KG1 (cell line): ENCODE measurements at places on chromosomes 2 and 18.

GRCh38 chr2:127580167-127581049 lies 44.9 kb downstream of the MYO7B start:
- DNase-seq = no peak

DNA sequence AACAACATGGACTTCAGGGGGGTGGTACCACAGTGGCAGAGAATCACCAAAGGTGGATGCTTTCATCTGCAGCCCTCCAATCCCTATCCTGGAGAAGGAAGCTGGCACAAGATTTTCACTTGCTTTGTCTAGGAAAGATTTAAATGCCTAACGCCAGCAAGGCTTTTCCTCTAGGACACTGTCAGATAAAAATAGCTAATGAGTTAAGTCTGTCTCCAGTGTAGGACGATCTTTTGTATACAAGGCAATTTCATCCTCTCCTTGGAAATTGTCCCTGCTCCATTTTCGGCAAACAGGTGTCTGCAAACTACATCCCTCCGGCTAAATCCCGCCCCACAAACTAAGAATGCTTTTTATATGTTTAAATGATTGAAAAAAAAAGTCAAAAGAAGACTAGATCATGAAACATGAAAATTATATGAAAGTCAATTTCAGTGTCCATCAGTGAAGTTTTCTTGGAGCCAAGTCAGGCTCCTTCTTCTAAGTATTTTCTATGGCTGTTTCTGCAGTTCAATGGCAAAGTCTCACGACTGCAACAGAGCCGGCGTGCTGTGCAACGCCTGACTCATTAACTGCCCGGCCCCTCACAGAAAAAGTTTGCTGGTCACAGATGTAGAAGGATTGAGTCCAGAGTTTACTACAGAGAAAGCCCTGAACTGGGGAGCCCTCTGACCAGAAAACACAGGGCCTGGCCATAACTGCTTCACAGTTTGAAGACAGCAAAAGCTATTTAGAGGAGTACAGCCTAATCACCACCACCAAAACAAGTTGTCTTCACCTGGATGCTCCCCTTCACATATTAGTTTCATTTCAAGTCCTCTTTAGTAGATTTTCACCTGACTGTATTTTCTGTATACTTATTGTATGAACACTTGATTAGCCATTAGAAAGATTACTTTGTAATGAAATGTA lies 52.3 kb downstream of the PIEZO2 start:
- no peak for DNase-seq

DNA sequence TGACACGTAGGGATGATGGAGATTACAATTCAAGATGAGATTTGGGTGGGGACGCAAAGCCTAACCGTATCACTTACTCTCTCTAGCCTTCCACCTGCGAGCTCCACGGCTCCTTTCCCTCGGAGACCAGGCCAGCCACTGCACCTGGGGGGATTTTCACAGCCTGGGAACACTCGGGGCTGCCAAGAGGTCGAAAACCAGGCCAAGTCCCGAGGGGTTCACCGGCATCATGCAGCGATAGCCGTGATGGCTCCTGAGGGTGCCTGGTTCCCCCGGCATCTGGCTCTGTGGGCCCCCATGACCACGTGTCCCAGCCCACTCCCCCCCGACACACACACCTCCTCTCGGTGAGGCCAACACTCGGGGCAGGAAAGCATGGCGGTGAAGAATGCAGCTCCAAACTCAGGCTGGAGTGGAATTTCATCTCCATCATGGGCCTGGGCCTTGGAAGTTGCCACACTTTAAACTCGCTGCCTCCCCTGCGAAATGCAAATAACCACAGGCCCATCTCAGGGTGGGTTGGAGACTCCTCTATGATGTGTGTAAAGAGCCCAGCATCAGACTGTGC lies 32.6 kb downstream of the ADCY3 start:
- no peak for DNase-seq

GRCh38 chr2:153227981-153228380 lies 250.6 kb downstream of the RPRM start:
- DNase-seq = no peak

DNA sequence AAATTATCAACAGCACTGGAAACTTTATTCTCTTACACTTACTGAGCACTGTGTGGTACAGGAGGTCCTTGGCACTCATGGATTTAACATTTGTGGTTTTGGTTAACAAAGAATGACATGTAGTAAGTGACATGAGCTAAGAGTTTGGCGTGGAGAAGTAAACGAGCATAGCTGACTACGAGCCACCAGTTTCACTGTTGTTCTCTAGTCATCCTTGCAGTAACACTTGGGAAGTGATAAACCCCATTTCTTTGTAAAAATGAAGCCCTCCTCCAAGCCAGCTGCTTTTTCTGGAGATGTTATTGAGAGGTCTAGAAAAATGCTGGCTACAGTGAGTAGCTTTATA lies 32.7 kb downstream of the QPCT start:
- no peak for DNase-seq

DNA sequence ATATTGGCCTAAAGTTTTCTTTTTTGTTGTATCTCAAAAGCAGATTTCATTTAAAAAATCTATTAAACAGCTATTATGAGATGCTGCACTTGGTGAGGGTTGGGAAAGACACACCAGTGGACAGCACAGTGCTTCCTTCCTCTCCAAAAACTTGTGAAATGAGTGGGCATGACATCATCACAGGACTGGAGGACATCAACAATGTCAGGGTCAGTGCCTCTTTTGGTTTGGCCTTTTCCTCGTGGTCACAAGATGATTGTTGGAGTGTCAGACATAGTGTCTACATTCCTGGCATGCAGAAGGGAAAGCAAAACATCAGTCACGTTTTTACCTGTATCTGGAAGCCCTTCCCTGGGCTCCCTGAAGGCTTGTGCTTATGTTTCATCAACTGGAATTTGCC lies 49.6 kb downstream of the IL1R2 start:
- DNase-seq = no peak

DNA sequence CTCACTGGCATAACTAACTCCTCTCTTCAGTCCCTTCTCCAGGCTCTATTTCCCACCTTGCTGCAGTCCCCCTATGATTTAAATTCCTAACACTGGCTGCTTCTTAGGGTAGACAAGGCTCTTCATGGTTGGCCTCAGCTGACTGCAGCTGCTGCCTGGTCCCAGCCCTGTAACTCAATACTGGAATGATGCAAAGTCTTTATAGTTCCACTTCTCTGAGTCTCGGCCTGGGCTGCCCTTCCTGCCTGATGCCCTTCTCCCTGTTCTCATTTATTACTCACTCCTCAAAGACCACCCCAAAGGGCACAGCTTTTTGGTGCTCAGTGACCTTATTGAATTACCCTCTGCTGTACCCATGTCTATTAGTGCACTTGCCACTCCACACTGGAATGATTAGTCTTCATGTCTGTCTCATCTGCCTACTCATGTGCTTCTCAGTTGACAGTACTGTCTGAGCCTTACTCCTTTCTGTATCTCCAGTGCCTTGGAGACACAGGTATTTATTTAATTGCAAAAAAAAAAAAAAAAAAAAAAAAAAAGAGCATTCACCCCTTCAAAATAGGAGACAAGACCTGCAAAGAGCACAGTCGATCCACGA lies 199.4 kb upstream of the REV1 start:
- DNase-seq = no peak

- no peak for DNase-seq
Observed at GRCh38 chr2:109317471-109318095, 188.6 kb downstream of the SH3RF3 start.

DNA sequence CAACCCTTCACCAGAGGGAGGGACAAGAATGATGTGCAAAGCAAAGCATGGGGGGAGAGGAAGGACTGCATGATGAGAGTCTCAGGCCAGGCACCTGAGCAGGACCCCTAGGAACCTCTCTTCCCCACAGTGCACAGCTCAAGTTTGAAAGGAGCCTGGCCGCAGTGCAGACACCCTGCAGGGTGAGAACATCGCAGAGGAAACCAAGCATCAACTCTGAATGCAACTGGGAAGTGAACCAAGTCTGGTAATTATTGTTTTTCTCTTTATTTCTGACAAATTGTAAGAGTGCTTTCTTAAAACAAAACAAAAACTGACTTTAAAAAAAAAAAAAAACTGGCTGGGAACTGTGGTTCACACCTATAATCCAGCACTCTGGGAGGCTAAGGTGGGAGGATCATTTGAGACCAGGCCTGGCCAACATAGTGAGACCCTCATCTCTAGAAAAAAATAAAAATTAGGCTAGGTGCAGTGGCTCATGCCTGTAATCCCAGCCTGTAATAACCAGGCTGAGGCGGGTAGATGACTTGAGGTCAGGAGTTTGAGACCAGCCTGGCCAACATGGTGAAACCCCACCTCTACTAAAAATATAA lies 15.3 kb downstream of the NPC1 start:
- no peak for DNase-seq

GRCh38 chr2:42725657-42726056 lies 38.3 kb downstream of the OXER1 start:
- DNase-seq = no peak

GRCh38 chr2:235951493-235951892 lies 216.7 kb downstream of the GBX2 start:
- DNase-seq = no peak

GRCh38 chr2:220096406-220096805 lies 469.0 kb downstream of the SLC4A3 start:
- no peak for DNase-seq

DNA sequence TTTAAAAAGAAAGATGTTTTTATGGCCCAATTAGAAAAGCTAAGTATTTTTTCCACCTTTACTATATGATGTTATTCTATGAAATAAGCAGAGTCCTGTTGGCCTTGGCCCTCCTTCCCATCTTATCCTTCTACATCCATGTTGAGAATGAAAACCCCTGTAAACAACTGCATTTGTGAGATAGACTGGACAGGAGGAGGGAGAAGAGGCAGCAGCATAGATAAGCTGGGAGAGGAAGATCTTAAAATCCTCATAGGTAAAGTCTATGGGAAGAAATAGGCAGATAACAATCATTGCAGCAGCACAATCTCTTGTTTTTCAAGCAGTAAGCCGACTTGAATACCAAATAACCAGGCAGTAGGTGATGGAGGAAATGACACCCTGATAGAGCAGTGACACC lies 207.6 kb upstream of the PARD3B start:
- no peak for DNase-seq

- DNase-seq = no peak
Observed at GRCh38 chr2:120576509-120577474, 158.9 kb upstream of the GLI2 start.
